Stimulated activated CD8-positive, alpha-beta memory T cell treated with anti-CD3 and anti-CD28 coated beads, Interleukin-7, amount 100 ng/mL, for 4 hours (primary cell): ENCODE measurements at places on chromosomes 5 and 9.

DNA sequence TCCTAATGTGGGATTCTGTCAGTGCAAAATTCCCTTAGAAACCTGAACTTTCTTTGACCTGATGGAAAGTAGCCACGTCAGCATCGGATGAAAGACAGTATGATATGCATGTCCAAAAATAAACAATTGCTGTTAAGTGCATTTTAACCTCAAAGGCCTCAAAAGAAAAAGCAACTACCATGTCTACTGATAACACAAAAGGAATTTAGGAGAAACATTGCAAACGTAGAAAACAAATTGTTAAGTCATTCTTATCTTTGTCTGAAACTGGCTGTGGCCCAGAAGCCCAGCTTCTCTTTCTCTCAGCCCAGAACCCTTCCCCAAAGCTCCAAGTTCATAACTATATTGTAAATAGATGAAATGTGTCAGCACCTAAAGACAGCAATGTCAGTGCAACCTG is 11.1 kb upstream of the LHFPL2 start:
- no peak for DNase-seq

- DNase-seq: no peak
Observed at GRCh38 chr5:75042522-75042921, 9.8 kb downstream of the GCNT4 start.

DNA sequence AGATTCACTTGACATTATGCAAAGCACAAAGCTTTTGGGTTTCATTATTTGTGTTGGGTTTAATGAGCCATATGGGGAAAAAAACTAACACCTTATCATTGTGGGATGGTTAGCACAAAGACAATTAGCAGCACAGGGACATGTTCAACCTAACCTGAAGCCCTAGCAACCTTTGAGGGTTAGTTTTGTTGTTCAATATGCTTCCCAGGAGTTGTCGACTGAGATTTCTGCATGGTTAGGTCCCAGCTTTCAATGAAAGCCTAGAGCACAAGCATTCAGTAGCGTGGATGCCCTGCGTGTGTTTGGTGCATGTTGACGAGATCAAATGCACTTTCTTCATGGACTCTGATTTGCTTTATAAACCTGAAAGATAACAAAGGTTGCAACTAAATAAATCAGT is 565.2 kb upstream of the TLE4 start:
- DNase-seq: no peak

DNA sequence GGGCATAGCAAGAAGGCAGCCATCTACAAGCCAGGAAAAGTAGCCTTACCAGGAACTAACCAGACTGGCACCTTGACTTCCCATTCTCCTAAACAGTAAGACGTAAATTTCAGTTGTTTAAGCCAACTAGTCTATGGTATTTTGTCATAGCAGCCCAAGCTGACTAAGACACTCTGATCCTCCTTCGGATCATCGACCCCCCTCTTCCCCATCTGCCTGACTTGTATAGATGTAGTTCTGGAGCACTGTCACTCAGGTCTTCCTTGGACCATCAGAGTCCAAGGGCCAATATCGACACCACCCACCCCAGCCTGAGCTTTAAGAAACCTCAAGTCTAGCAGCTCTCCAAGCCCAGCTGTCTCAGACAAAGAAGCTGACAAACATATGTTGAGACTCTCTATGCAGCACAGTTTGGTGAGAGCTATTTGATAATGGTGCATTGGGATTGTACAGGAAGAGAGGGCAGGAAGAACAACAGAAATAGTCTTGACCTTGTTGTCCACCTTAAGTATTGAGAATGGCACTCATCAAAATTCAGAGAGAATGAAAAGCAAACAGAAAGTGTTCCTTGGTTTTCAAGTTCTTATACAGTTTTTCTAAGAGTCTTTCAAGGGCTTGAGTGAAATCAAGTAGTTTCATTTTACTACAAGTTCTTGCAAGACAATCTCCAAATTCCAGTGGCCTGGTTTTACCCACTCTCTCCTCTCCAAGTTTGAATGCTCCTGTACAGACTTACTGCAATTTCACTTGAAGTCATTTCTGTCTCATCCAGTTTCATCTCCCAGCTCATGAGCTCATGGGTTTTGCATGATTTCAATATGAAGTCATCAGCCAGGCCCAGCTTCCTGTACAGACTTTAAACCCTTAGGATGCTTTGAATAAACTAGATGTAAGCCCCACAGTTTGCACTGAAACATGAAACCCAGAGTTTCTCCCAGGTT is 122.3 kb upstream of the RAI14 start:
- DNase-seq: no peak

DNA sequence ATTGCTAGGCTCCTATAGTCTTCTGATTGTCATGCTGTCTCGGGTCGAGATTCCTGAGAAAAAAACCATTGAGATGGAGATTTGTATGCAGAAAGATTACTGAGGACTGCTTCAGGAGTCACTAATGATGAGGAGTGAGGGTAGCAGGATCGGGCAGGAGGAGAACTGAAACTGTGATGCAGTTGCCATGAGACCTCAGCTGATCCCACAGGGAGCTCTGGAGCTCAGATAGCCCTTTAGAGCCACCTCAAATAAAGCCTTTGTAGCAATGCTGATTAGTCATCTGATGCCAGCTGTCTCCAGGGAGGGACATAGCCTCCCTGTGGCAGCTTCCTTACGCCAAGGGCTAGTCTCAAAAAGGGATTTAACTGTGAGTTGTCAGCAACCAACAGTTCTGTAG is 256.9 kb downstream of the DMAC1 start:
- DNase-seq: no peak

DNA sequence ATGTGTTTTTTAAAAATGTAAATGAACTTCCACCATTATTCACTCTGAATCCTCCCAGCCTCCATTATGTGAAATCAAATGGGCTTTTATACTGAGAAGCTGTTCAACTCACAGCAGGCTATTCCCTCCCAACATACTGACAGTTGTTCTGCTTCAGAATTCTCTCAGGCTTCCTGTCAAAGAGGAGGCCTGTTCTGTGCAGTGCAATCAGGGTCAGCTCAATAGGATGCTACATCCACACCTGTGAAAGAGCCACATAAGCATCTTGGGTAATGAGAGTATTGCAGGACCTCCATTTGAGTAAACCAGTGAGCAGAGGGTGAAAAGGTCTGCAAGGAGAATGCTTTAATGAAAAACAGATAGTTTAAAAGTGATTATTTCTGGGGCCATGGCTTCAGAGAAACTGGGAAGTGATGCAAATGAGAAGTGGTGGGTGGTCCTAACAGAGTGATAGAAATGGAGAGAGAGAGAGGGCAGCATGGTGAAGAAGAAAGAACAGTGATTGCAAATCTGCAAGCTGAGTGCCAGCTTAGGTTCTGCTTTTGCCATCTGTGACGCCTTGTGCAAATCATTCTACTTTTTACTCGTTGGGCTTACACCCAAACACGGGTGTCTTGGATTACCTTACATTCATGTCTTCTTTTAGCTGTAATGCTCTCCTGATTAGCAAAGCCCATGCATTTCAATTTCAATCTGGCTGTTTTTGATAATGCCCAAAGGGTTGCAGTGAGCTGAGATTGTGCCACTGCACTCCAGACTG is 202.5 kb upstream of the NMUR2 start:
- no peak for DNase-seq

DNA sequence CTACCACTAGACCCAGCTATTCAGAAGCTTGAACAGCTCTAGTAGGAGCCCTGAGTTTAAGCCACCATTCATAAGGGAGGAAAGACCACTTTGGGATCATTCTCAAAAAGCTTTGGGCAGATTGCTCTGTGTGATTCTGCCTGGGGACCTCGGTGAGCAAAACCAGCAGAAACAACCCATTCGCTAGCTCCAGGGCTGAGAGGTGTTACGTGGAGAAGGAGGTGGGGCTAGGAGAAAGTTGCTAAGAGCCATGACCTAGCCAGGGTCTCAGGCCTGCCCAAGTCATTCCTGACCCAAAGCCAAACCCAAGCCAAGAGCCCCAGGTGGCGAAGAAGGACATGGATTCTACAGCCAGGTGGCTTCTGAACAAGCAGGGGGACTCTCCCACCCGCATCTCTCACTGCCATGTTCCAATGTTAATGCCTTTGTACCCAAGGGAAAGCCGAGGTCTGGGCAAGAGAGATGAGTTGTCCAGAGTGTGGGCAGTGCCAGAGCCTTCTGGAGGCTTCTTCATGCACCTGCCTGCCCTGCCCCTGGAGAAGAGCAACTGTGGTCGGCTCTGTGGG is 4.0 kb upstream of the BARHL1 start:
- no peak for DNase-seq
